NCI-H187 treated with DMSO at 0.1 percent for 48 hours (cell line): ENCODE measurements at places on chromosomes 3 and 15.
A peak's percentile ranks its signal among the peaks of the same experiment; 100 is the strongest.

- no peak for DNase-seq
These were observed 154.0 kb upstream of the PRICKLE2 start for GRCh38 chr3:64379221-64379620.

DNA sequence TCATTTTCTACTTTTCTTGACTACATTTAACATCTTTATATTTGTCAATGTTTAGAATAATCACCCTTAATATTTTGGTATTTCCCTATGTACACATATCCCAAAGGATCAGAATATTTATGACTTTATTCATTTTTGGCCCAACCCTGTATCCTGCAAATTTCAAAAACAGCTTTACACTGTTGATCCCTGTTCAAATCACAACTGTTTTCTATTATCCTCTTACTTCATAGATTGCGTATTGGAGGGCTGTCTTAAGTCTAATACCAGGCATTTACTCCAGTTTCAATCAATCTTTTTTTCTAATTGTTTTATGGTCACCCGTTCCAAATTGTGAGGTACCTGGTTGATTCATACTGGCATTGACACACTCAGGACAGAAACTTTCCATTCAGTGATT, 107.9 kb downstream of the RPL22L1 start:
- no peak for DNase-seq

DNA sequence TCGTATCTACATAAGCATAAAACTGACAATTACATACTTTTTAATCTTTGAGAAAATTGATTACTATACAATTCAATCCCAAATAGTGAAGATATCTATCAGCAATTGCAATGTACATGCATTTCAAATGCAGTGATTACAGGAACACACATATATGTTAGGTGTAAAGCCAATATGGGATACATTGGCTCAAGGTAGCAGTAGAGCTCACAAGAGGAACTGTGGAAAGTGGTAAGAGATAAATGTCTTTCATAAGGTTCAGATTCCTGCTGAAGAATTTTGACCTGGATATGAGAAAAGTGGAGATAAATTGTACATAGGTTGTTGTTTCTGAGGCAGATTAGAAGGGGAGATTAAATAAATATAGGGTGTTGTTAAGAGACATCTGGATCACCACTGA, 1280.5 kb downstream of the OTOL1 start:
- DNase-seq: no peak

DNA sequence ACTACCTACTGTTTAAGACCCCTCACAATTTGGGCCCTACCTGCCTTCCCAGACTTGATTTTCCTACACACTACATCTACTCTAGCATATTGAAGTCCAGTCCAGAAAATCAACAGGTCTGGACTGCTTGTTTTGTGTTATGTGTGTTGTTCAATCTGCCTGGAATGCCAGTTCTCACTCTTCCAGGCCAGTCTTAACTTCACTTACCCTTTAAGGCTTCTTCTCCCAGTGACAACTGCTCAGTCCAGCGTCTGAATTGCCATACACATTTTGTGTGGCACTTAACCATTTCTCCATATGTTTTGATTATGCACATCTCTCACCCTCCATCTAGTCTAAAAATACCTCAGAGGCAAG, 1.1 kb downstream of the TICRR start:
- no peak for DNase-seq

- DNase-seq: no peak
These were observed 3.5 kb downstream of the ADAMTS17 start for GRCh38 chr15:100338247-100338646.

GRCh38 chr15:34613301-34613700, 29.9 kb upstream of the GOLGA8B start:
- DNase-seq: no peak

- no peak for DNase-seq
These were observed 616.0 kb upstream of the TBL1XR1 start for GRCh38 chr3:177813322-177813721.

DNA sequence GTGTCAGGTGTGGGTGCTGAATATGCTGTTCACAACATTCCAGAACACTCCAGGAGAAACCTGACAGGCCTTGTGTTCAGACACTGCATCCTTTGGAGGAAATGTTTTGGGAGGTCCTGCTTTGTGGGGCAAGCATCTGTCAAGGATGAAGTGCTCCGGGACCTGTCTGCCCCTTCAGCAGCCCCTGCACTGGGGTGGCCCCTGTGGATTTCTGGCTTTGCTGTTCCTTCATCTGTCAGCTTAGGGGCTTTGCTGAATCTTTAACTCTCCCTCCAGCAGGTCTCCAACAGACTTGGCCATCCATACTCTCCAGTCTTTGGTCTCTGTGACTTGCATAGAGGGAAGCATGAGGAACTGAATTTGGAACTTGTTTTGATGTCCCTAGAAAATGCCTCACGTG, 3.1 kb downstream of the PRR23E start:
- DNase-seq: no peak

- no peak for DNase-seq
These were observed 35.5 kb upstream of the MAN2C1 start for GRCh38 chr15:75403892-75404291.

DNA sequence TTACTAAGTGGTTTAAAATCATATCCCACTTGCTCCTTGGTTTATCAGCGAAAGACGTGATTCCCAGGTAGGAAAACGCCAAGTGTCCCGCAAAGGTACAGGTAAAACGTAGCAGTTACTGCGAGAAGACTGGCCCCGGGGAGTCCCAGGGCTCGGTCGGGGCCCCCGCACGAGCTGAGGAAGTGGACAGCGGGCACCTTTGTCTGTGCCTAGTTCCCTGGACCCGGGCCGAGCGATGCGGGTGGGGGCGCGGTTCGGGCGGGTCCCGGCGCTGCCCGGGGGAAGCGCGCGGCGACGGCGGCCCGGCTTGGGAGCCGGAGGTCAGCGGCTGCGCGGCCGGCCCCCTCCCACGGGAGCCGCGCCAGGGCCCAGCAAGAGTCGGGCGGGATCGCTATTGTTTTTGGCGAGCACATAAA, 864 bp upstream of the NEO1 start:
- no peak for DNase-seq

- DNase-seq: no peak
These were observed 695.4 kb downstream of the FHIT start for GRCh38 chr3:60555686-60556354.

DNA sequence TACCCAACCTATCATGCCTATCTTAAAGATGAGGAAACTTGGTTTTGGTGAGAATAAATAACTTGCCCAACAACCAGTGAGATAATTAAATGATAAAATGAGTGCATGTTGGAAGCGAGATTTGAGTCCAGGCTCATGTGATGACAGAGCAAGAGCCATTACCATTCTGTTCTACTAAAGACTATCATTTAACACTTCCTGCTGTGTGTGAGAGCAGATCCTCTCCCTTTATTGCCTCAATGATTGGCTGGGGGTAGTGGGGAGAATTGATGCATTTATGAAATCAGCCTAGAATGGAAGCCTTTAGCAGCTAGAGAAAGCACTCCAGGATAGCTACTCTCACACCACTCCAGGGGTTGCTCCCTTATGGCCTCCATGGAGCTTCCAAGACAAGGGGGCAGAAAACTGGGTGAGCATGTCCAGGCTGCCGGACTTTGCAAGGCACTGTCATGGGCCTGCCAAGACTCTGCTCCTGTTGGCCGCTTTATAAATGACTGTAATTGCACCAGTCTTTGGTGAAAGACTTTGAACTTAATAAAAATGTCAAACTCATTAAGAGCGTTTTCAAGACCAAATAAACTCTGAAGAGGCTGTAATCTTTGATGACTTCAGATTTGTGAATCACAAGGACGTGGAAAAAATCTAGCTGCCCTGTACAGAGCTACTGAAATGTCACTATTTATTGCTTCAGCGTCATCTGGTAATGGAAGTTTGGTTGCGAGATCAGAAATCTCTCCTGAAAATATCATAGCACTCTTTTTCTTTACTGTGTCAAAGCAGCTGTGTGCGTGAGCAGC, 209.1 kb upstream of the NR2E3 start:
- DNase-seq: no peak

DNA sequence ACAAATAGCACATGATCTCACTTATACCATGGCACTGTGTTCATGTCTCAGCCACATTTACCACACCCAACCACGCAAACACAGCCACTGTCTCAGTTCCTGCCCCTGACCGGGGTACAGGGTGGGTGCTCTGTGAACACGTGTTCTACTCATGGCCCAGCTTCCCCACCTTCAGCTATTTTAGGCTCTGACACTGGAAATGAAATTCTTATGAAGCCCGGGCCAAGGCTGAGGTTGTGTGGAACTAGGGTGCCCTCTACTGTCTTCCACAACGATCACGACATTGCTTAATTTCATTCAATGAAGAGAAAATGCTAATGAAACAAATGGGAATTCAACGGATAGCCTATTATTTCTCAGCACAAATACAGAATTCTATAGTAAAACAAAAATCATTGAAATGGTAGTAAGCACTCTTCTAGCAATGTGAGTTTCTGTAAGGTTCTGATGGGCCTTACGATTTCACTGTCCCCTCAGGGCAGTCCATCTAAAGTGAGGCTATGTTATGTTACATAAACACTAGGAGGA, 2.1 kb upstream of the GABRA5 start:
- no peak for DNase-seq

GRCh38 chr3:173111321-173111720, 29.7 kb downstream of the SPATA16 start:
- DNase-seq: no peak

DNA sequence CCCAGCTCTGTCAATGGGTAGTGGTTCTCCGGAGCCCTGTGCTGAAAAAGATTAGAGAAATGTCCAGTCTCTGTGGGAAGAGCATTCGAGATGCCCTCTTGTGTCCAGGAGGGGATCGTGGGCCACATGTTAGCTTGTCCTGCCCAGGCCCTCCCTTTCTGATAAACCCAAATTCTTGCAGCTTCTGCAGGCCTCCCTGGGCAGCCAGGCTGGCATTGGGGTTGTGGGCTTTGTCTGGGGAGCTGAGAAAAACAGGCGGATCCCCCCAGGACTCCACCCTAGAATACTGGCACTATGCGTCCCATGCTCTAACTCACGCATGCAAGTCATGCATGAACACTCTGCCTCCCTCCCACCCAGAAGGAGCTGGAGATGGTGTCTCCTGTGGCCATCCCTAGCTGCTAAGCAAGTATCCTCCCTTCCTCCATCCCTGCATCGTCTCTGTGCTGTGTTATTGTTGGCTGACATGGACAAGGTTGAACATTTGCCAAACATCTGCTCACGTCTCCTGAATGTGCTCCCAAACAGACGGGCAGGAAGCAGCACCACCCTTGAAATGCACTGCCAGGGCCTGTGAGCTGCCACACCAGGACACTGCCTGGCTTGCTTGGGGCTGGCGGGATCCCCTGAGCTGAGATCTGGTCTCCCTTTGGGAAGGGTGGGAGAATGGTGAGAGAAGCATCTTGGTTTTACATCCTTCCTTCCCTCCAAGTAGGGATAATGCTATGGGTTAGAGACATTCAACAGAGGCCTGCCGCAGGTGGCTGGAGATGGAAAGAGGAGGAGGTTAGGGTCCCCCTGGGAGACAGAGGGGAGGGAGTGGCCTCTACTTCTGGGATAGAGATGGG, 26.5 kb downstream of the CFAP161 start:
- peak; percentile 5 for DNase-seq

GRCh38 chr3:151003029-151003767, 30.7 kb upstream of the CLRN1 start:
- no peak for DNase-seq

GRCh38 chr3:2948882-2949281, 161.3 kb downstream of the IL5RA start:
- DNase-seq: no peak

DNA sequence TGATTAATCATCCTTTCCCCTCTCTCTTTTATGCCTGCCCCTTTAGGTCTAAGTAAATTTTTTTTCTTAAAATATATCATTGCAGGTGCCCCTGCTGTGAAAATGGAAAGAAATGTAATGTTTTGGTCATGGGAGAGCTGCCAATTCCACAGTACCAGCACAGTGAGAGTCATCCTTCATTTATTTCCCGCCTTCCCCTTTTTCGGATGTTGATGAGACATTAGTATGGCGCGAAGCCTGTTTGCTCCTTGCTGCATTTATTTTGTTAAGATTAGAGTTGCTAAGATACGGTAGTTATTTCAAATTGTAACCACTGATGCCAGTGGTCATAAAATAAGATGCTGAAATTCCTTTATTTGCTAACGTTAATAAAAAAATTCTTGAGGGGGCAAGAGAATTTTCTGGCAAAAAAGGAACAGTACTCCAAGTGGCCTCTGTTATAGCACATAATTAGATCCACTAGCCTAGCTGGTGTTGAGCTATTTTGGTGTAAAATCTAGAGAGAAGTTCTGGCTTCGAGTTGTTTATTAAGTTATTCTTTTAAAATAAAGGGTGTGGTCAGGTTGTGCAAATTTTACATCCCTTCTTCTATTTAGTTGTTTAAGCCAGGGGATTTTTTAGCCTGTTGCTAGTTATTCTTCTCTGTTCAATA, 62.8 kb downstream of the MDFIC2 start:
- no peak for DNase-seq

DNA sequence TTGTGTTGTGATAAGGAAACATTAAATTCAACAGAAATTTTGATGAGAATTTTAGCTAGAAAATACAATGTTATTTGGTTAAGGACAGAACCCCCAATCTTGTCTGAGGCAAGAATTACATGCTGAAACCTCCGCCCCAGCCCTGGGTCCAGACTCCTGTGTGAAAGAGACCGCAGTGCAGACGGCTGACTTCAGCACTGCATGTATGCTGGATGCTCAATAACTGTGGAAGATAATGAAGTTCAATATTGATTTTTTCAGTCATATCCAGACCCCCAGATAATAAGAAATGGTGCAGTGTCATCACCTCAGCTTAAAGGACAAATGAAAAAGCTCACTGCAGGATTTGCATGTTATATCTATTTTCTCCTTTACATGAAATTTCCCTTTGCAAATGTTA, 188.3 kb upstream of the CNTN4 start:
- no peak for DNase-seq

- DNase-seq: no peak
These were observed 125.8 kb upstream of the ATP2B2 start for GRCh38 chr3:10631224-10631623.

- no peak for DNase-seq
These were observed 9.6 kb upstream of the SMAD6 start for GRCh38 chr15:66692391-66692790.

DNA sequence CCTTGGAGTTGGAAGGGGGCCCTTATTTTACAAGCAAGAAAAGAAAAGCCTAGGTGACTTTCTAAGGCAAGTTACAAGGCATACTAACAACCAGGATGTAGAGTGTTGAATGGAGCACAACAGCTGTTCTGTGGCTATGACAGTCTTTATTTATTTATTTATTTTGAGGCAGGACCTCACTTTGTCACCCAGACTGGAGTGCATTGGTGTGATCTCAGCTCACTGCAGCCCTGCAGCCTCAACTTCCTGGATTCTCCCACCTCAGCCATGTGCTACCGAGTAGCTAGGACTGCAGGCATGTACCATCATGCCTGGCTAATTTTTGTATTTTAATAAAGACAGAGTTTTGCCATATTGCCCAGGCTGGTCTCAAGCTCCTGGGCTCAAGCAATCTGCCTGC, 973.4 kb downstream of the ROBO1 start:
- DNase-seq: no peak

DNA sequence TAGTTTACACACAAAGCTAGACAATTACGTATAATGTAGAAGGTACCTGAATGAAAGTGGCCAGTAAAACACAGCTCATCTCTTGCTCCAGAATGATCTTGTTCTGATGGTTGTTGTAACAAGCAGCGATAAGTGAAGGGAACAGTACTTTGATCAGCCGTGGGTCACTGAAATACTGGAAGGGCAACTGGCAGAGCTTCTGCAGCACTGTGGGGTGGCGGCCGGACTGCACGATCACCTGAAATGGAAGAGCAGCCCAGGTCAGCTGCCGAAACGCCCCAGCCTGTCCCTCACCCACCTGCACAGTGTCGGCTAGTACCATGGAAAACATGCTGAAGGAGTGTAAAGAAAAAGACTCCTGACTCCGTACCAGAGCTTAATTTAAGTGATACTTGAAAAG, 17.3 kb downstream of the ISL2 start:
- no peak for DNase-seq
